ENCODE measurements at places on chromosomes 7 and 10.
A peak's percentile ranks its signal among the peaks of the same experiment; 100 is the strongest.

- no peak for DNase-seq
Measured at GRCh38 chr7:1590476-1590875, 20.6 kb upstream of the PSMG3 start.

- DNase-seq: no peak
Measured at GRCh38 chr7:128398016-128398840, 11.6 kb downstream of the IMPDH1 start.

- peak; percentile 90 for DNase-seq
Measured at GRCh38 chr7:55188590-55189138, 169.8 kb downstream of the EGFR start.

DNA sequence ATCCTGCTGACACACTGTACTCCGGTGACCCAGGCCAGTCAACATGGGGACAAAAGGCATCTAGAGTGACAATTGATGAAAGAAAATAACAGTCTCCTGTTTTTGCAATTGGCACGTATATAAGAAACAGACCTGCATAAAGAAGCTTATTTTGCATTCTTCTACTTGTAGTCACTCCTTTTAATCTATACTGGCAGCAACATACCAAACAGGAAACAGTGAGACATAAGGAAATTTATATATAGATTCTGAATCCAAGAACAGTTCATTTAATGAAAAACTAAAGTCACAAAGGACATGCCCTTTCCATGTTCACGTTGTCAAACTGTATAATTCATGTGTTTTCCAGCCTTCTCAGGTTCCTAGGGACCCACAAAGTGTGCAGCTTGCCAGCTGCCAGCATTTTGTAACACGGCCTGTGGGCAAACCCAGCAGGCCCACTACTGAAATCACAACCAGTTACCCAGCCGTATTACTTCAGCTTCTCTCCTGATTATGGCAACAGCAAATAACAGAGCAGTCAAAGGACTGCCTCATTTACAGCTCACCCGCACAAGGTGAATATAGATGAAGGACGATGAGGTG lies 72.3 kb downstream of the AMPH start:
- no peak for DNase-seq

DNA sequence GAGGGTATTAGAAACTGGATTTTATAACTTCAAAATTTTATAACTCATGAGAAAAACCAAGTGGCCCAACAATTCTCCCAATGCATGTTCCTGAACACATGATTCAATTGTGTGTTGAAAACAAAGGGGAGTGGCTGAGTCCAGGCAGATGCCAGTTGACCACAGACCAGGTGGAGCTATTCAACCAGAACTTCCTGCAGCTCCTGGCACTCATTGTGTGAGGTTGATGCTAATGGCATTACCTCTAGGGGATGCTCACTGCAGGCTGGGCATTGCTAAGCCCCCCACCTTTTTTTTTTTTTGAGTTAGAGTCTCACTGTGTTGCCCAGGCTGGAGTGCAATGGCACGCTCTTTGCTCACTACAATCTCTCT lies 20.3 kb downstream of the MYOF start:
- DNase-seq: no peak

DNA sequence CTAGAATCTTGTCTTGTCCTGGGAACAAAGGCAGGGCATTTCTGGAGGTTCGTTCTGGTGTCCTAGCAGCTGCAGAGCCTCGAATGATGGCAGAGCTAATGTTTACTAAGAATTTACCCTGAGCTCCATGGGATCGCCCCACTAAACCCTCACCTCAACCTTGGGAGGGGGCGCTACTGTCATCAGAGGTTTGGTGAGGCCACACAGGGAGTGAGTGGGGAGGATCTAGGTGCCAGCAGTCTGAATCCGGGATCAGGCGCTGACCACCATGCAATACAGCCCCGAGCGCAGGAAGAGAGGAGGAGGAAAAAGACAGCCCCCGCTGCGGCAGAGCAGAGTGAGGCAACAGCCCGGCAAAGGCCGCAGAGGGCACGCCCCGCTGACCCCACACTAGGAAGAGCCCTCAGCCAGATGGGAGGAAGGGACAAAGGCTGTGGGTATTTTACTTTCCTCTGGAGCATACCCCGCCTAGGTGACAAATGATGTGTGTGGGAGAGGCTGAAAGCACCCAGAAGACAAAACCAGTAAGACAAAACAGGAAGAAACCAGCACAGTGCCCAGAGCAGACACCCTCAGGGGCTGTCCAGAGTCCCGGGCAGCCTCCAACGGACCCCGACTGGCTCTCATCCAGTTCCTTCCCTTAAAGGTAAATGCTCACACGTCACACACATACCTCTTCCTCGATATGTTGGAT lies 103.5 kb downstream of the FAM53B start:
- no peak for DNase-seq

DNA sequence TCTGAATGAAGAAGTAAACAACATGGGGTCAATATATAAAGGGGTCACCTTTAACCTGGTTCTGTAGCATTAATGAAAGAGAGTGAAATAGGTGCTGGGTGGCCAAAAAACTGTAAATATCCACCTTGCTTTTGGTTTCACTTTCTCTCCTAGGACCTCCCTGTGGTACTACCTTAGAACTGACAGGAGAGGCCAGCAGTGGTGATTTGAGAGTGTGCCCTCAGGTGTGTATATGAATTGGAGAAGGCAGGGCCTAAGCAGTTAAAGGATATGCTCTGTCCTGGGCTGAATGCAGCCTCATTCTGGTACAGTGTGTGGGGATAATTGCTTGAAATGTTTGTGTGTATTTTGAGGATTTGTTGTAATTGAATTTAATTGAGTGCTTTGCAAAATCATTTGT lies 62.0 kb downstream of the BBS9 start:
- peak; percentile 54 for DNase-seq

DNA sequence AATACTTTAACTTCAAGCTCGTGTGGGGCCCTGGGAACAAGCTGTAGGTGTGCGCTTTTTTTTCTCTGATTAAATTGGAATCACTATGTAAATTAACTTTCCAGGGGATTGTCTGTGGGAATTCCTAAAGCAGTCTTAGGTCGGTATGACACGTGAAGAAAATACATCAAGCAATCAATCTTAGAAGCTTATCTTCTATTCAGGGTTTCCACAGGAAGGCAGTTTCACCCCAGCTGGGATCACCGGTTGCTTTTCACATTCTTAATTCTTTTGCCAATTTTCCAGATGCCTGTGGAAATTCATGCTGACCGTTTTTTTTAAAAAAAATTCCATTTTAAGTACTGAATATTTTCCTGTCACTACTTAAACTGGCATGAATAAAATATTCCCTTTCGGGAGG lies 41.9 kb downstream of the CAMK1D start:
- no peak for DNase-seq

- DNase-seq: no peak
Measured at GRCh38 chr7:135466442-135467206, 43.3 kb downstream of the CNOT4 start.

GRCh38 chr10:71086439-71087080 lies 125.8 kb upstream of the UNC5B start:
- DNase-seq: no peak

GRCh38 chr10:74957285-74957961 lies 131.0 kb downstream of the KAT6B start:
- no peak for DNase-seq

GRCh38 chr10:55024713-55025112 lies 223.7 kb upstream of the PCDH15 start:
- no peak for DNase-seq

GRCh38 chr10:97463363-97464132 lies 17.6 kb downstream of the ZDHHC16 start:
- peak; percentile 87 for DNase-seq

GRCh38 chr7:5550385-5550784 lies 126.8 kb upstream of the TNRC18 start:
- no peak for DNase-seq

DNA sequence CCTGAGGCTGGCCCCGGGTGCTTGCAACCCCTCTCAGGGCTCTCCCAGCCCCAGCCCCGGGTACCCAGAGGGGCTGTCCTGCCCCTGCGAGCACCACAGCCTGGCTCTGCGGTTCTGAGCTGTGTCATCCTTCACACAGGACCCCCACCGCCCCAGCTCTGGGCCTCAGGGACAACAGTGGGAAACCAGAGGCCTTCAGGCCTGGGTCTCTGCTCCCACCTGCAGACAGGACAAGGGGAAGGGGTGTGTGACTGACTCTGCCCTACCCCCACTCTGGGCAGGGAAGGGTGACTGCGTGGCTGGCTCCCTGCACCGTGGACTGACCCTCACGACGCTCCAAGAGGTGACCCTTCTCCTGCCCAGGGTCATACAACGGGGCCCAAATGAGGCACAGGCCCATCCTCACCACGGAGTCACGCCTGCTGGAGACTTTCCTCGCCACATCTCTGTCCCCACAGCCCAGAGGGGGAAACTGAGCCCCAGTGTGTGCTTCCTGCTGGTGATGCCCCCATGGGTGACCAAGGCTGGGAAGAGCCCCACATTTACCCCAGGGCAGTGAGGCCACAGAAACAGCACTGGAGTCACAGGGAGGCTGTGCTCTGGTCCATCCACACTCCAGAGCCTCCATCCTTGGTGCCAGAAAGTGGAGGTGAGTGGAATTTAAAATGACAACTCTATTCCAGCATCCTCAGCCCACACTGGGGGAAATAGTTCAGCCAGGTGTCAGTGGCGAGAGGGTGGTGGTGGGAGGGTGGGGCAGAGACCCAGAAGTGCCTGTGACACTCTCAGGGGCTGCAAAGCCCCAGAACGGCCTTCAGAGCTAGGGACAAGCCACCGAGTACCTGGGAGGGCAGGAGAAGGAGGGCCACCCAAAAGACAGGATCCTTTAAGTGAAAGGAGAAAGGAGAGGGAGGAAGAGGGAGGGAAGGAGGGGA lies 13.6 kb downstream of the CAMK2B start:
- no peak for DNase-seq

DNA sequence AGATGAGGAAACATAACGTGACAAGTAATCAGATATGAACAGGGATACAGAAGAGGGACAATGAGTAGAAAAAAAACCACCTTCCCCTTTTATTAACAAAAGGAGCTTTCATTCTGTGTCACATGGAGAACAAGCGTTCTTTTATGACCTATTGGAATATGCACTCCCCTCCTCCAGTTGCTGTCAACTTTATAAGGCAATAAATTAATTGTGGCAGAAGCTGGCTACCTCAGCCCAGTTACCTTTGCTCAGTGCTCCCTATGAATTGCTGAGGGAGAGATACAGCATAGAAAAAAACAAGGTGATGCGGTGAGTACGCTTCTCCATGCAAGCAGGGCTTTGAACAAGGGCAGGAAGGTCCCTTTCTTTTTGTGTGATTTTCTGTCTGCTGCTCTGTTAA lies at the start of gene MGAM2:
Gene MGAM2, plus strand, starts transcription at position 220 of the 400 bp plus-strand sequence. CDS start 5,156 bp downstream, outside the sequence.
- DNase-seq: no peak

- DNase-seq: peak; percentile 26
Measured at GRCh38 chr7:27367179-27367932, 124.8 kb downstream of the EVX1 start.

- no peak for DNase-seq
Measured at GRCh38 chr10:129397198-129397974, 69.7 kb upstream of the MGMT start.

GRCh38 chr10:32163071-32163761 lies 107.0 kb upstream of the KIF5B start:
- no peak for DNase-seq

GRCh38 chr7:121151774-121152221 lies 163.3 kb downstream of the CPED1 start:
- DNase-seq: no peak

GRCh38 chr7:17015598-17016031 lies 133.8 kb upstream of the AGR3 start:
- DNase-seq: peak; percentile 8

- no peak for DNase-seq
Measured at GRCh38 chr10:992467-992866, 4.2 kb downstream of the GTPBP4 start.

DNA sequence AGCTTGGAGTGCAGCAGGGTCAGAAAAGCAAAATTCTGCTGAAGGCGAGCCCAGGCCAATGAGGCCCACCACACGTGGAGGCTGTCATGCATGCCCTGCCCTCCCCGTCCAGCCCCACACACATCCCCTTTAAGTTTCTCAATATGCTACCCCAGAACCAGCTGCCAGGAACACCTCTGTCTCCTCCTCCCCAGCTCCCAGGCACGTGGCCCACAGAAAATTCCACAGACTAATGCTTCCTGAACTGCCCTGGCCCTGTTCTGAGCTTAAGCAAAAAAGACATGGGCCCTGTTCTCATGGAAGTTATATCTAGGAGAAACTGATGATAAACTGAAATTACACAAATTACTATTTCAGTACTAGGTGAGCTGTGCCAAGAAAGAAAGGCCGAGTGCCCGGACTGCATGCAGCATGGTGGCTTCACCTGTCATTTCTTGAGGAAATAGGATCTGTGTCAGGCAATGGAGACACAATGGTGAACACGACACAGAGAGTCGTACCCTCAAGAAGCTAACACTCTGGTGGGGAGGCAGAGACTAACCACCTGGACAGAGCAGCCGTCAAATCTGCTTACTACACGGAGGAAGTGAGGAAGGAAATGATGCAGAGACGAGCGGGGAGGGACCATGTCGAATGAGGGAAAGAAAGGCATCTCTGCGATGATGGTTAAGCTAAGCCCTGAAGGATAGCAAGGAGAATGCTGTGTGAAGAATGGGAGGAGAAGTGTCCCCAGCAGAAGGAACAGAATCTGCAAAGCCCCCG lies 44.5 kb downstream of the PODXL start:
- DNase-seq: no peak

DNA sequence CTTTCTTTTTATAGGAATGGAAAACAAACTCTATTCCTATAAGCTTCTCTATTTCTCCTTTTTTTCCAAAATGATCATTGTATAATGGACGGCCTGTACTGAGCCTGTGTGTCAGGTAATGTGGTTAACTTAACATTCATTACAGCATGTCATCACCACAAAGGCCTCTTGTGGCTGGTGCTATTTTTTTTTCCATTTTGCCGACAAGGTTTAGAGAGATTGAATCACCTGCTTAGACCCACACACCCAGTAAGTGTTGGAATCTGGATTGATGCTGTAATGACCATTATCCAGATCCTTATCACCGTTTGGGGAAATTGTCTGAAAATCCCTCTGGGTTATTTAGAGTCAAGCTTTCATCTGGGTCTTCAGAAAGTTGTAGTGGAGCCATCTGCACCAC lies 18.5 kb downstream of the AKR1B15 start:
- DNase-seq: no peak

GRCh38 chr7:32191305-32191704 lies 121.1 kb upstream of the PDE1C start:
- DNase-seq: no peak

DNA sequence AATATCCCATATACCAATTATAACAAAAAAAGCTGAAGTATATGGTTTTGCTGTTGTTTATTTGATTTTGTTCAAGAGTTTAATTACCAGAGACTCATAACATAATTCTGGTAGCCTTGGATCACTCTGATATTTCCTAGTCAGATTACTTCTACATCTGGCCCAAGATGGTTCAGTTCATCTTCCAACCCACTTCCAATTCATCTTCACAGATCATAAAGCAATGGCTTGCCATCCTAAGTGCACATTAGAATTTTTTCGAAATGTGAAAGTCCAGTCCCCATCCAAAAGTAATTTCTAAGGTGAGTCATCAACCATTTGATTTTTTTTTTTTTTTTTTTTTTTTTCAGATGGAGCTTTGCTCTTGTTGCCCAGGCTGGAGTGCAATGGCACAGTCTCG lies 8.0 kb upstream of the HIBADH start:
- DNase-seq: no peak

GRCh38 chr10:124403548-124403947 lies 15.2 kb downstream of the OAT start:
- peak; percentile 78 for DNase-seq
